ENCODE measurements at places on chromosomes 16 and 17. TPM values are rescaled to one million over a fixed set of nuclear protein-coding genes. Genes with fewer than 3 reads are reported as not detected.
A peak's percentile ranks its signal among the peaks of the same experiment; 100 is the strongest.

Gene KRT25
- not detected for total RNA-seq

Gene DRC3
- total RNA-seq: not detected

Gene VASN
- 85.4 TPM for total RNA-seq

Gene EXOC3L1
- not detected for total RNA-seq

- no peak for DNase-seq
Observed at GRCh38 chr16:14263011-14263410, 191.9 kb downstream of the MRTFB start.

DNA sequence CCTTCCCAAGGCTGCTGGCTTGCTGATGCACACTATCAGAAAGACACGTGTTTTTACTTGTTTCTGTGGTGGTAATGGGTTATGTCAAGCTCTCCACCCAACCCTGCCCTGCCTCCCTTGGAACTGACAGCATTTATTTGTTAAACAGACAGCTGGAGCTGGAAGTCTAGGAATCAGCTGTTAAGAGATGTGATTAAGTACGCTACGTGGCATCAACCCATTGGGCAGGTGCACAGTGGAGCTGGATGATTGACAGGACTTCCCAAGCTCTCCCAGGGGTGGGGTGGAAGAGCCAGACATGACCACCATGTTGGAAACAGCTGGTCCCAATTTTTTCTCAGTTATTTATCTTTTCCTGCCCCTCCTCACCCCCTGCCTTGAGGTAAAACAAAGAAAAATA lies 49.4 kb downstream of the ADAMTS18 start:
- no peak for DNase-seq

DNA sequence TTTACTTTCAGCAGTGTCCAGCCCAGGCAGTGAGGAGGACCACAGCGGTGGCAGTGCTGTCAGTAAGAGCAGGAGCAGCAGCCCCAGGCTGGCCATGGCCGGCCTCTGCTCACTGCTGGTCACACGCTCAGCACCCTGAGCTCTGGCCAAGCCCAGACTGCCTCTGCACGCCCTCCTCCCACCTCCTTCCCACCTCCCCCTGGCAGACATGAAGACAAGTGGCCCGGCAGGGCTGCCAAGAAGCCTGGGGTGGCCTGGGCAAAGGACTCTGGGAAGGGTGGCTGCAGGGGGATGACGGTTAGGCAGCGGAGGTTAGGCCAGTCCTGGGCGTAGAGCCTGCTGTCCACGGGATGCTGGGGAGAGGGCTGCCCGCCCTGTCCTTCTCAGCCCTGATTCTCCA lies at the start of gene C16orf89:
TSS of gene C16orf89 (minus strand) at position 144 of the 400 bp plus-strand sequence. CDS start at position 96, 48 bp downstream.
- DNase-seq: no peak

GRCh38 chr17:30324723-30325122 lies 9.1 kb downstream of the TMIGD1 start:
- DNase-seq: no peak

- peak; percentile 75 for DNase-seq
Observed at GRCh38 chr17:81142301-81143199, 22.8 kb upstream of the PVALEF start.

DNA sequence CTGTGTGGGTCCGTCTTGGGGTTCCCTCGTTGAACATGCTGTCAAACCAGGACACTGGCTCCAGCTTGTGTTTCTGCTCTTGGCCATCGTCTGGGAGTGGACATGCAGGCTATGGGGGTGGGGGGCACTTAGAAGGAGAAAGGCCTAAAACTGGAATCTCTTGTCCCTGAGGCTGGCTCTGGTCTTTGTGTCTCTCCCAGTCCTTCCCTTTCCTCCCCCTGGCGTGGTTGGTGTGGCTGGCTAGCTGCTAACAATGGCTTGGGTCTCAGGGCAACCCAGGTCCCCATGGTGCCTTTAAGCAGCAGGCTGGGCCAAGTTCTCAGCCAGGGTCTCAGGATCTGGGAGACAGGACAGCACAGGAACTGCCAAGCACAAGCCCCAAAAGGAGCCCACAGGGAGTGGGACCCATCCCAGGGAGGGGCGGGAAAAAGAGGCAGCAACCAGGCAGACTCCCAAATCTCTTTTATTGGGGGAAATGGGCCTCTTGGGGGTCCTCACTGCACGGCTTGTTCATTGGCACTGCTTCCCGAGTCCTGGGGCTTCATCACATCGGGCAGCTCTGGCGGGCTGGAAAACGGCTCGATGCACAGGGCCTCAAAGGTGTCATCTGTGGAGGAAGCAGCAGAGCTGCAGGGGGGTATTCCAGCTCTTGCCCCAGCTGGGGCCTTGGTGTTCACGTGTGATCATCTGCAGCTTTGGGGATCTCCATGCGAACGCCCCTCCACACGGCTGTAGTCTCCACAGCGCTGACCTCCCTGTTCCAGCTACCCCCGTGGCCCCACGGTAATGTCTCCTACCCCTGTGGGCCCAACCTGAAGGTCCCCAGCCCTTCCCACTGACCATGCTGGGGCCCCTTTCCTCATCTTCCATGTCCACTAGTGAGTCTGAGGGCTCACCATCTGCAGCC lies 5.3 kb downstream of the ELOB start:
- DNase-seq: no peak

All from SJSA1 (cell line).